ENCODE measurements at places on chromosomes 11 and 22. TPM values are rescaled to one million over a fixed set of nuclear protein-coding genes. Genes with fewer than 3 reads are reported as not detected.

ASRGL1 gene
- 2.4 TPM for total RNA-seq

- DNase-seq: no peak
- H3K27me3 ChIP-seq: peaks cover 14% of the 10 kb centered on the region
These were observed 11.5 kb downstream of the C1QTNF6 start for GRCh38 chr22:37176464-37177061.

- H3K4me3 ChIP-seq: no peak overlapping the region
- H3K27me3 ChIP-seq: no peaks in the 10 kb centered on the region
- no peak overlapping the region for H3K27ac ChIP-seq
These were observed 208.5 kb downstream of the RAB38 start for GRCh38 chr11:87966694-87967093.

GRCh38 chr11:1150769-1151365 is 6.9 kb upstream of the MUC5AC start:
- H3K27ac ChIP-seq: peak overlapping the region; percentile 64
- H3K4me1 ChIP-seq: peaks cover 17% of the 10 kb centered on the region
- DNase-seq: no peak
- H3K36me3 ChIP-seq: no peaks in the 10 kb centered on the region
- peaks cover 4% of the 10 kb centered on the region for H3K27me3 ChIP-seq

MMP1 gene
- total RNA-seq: not detected

GRCh38 chr22:42268852-42269410 is 1.5 kb downstream of the TCF20 start:
- no peak for DNase-seq
- H3K4me3 ChIP-seq: peak overlapping the region; percentile 92
